ENCODE measurements at places on chromosomes 7 and 10.

- DNase-seq = no peak
Observed at GRCh38 chr10:46025406-46025805, 5.0 kb downstream of the NCOA4 start.

- DNase-seq = peak; percentile 83
Observed at GRCh38 chr10:102645388-102645740, 1.1 kb downstream of the TRIM8 start.

GRCh38 chr7:39709768-39710311 lies 86.5 kb downstream of the RALA start:
- DNase-seq = peak; percentile 33

DNA sequence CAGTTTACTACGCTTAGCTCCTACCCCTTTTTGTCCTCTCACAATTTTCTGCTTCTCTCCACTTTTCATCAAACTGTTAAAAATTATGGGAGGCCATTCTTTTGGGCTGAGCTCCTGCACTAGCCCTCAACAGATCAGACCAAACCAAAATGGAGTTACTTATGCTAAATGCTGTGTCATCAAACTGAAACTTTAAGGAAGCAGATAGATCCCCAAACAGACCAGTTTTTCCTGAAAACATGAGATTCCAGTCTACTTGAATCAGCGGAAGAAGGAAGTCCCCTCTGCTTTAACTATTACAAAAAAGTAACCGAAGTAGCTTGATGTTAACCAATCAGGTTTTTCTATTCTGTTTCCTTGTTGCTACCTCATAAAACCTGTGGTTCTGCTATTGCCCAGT lies 20.6 kb downstream of the FANK1 start:
- peak; percentile 15 for DNase-seq

- peak; percentile 46 for DNase-seq
Observed at GRCh38 chr10:48614481-48615390, 9.9 kb upstream of the ARHGAP22 start.

GRCh38 chr7:19928247-19928646 lies 154.8 kb upstream of the TMEM196 start:
- DNase-seq = no peak

DNA sequence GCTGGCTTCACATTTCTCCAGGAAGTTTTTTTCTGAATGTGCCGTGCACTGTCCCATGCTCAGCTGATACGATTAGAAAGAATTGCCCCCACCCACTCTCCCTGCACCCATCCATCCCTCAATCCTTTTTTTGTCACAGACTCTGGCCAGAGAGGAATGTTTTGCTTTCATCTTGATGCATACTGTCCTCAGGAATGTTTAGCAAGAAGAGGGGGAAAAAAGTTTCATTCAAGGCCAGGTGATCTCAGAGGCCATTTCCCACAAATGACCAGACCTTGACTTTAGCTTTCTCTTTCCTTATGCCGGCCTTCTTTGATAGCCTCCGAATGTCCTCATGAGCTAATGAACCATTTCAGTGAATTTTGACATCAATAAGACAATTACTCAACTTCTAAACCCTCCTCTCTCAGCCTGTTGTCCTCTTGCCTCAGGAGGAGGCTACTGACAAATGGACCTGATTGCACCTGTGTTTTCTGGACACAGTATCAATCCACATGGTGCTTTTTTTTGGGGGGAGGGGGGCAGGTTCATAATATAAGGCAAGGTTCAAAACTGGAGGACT lies 105.0 kb upstream of the KLF6 start:
- peak; percentile 84 for DNase-seq

DNA sequence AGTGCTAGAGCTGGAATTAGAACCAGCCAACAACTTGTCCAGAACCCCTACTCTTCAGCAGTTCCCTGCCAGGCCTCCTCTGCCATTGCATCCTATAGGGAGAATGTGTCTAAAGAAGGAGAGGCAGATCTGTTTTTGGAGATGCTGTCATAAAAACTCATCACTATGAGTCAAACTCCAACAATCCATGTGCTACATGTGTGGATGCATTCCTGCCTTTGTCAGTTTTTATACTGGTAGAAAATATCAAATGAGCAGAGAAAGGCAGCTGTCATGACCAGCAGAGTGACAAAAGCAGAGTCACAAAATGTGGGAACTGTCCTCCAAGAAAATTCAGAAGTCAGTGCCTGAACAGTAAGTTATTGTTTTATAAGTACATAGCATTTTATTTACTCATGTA lies 93.0 kb downstream of the ABLIM1 start:
- peak; percentile 43 for DNase-seq

GRCh38 chr10:47311193-47311931 lies 10.9 kb upstream of the GDF2 start:
- DNase-seq = no peak

GRCh38 chr10:21791276-21791675 lies 212.3 kb downstream of the DNAJC1 start:
- DNase-seq = no peak

Data from ELR (cell line).